PC-3 (cell line): ENCODE measurements at places on chromosomes 7 and 10. TPM values are rescaled to one million over a fixed set of nuclear protein-coding genes. Genes with fewer than 3 reads are reported as not detected.
A peak's percentile ranks its signal among the peaks of the same experiment; 100 is the strongest.

DPP6 gene
- not detected in 2 replicates for total RNA-seq

GRCh38 chr7:106248600-106248999 lies 36.2 kb downstream of the NAMPT start:
- no peaks in the 10 kb centered on the region for H3K4me1 ChIP-seq
- H3K27me3 ChIP-seq, result no peaks in the 10 kb centered on the region
- no peak overlapping the region for H3K27ac ChIP-seq

DNA sequence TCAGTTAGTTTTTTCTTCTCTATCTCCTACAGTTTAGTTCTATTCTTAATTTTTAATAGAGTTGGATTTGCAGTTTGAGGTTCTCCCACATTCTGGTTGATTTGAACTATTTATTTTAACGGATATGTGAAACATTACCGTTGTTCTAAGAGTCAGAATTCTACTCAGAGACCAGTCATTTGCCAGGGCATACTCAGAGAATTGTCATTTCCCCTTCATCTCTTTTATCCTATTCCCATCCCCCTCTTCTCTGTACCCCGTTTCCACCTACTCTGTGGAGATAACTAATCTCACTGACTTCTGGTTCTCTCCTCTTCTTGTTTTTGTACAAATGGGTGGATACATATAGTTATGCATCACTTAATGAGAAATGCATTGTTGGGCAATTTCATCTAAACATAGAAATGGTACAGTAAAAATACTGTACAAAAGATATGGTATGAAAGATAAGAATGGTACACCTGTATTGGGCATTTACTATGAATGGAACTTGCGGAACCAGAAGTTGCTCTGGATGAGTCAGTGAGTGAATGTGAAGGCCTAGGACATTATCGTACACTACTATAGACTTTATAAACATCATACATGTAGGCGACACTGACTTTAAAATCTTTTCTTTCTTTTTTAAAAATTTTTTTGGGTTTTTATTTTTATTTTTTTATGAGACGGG lies 53.1 kb downstream of the INPP5F start:
- H3K4me1 ChIP-seq, result 0 out of 2 replicates have a peak, but pooled peaks cover 4% of the 10 kb centered on the region
- H3K36me3 ChIP-seq, result no peaks in the 10 kb centered on the region
- DNase-seq, result peak; percentile 18
- H3K27ac ChIP-seq, result no peak overlapping the region

DNA sequence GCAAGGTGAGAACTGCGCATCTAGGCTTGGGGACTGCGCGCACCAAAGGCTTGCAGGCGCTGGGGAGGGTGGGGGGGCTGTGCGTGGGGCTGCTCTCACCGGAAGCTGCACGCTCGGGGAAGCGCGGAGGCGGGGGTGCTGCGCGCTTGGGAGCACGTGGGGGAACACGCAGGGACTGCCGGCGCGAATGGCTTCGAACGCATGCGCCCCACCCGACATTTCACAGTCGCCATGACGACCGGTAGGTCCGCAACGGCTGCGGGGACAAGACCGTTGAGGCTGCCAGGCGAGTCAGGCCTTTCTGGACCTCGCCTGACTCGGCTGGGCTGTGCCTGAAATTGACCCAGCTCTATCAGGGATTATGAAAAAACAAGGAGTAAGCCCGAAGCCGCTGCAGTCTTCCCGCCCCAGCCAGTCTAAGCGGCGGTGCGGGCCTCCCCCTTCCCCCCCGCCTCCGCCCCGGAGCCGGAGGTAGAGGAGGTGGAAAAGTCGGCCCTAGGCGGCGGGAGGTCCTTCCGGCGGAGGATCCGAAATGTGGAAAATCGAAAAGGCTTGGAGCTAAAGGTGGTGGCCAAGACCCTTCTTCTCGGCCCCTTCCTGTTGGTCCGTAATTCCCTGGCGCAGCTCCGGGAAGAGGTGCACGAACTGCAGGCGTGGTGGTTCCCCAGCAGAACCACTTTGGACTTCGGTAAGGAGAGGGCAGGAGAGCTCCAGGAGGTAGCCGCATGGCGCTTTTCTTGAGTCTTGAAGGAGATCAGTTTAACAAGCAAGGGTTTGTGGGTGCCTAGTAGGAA lies 34.9 kb upstream of the STEAP1 start:
- peak overlapping the region; percentile 30 for H3K4me3 ChIP-seq
- no peaks in the 10 kb centered on the region for H3K4me1 ChIP-seq
- DNase-seq, result no peak
- no peak overlapping the region for H3K27ac ChIP-seq

- no peaks in the 10 kb centered on the region for H3K27me3 ChIP-seq
- H3K4me1 ChIP-seq, result no peaks in the 10 kb centered on the region
- H3K36me3 ChIP-seq, result 0 out of 2 replicates have a peak, but pooled peaks cover 5% of the 10 kb centered on the region
- DNase-seq, result peak; percentile 18
- no peak overlapping the region for H3K27ac ChIP-seq
These were observed 10.1 kb downstream of the IRF5 start for GRCh38 chr7:128947854-128948253.

GRCh38 chr7:29255199-29255878 lies 60.8 kb downstream of the CHN2 start:
- DNase-seq, result peak; percentile 57
- H3K27me3 ChIP-seq, result no peaks in the 10 kb centered on the region
- peaks cover 22% of the 10 kb centered on the region for H3K4me1 ChIP-seq
- no peaks in the 10 kb centered on the region for H3K36me3 ChIP-seq

DNA sequence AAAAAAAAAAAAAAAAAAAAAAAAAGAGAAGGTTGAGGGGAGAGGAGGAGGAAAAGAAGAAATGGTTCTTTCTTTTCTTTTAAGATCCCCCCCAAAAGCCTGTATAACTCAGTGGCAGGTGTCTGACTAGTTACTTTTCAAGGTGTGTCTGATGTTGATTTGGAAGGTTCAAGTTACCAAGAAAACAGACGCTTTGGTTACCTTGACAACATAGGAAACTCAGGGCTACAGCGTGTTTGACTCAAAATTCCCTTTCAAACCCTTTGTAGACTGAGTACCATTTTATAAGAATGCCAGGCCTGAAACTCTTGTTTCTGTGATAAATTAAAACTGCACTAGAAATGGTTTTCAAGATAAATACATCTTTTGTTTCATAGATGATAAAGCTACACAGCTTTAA lies 286.8 kb downstream of the SKIDA1 start:
- H3K4me1 ChIP-seq, result peaks cover 4% of the 10 kb centered on the region; the same call in 1 of the 2 replicates
- no peak overlapping the region for H3K4me3 ChIP-seq
- no peaks in the 10 kb centered on the region for H3K27me3 ChIP-seq
- peak; percentile 3 for DNase-seq

CTTNBP2 gene
- 1.0 and 1.1 TPM in 2 replicates for total RNA-seq

DNA sequence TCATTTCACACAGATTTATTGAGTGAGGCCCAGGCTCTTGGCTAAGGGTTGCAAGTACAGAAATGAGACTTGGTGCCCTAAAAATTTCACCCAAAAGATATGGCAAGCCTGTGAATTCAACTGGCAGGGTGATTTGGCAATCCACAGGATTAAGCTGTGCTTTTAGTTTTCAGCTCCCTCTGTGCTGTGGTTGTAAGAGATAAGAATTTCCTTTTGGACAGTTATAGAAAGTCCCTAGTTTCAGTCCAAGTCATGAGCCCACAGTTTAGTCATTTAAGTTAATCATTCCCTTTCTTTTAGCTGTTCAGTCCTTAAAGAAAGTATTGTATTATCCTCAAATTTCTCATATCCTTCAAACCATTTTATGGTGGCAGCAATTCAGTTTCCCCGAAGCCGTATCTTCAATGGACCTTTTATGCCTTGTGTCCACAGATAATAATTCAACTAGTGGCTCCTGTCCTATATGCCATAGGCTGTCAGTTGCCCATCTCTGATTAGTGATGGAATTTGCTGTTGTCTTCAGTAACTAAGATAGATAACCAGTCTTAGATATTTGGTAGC lies 73.4 kb upstream of the NAMPT start:
- H3K27ac ChIP-seq, result no peak overlapping the region
- no peak overlapping the region for H3K4me3 ChIP-seq

- no peak for DNase-seq
- no peaks in the 10 kb centered on the region for H3K36me3 ChIP-seq
- H3K4me1 ChIP-seq, result no peaks in the 10 kb centered on the region
- no peak overlapping the region for H3K4me3 ChIP-seq
- no peak overlapping the region for H3K27ac ChIP-seq
These were observed 207.4 kb downstream of the DIP2C start for GRCh38 chr10:482051-482501.

GRCh38 chr7:108586274-108586710 lies 16.6 kb downstream of the DNAJB9 start:
- no peak overlapping the region for H3K4me3 ChIP-seq

IGFBP1 gene
- 1.3 and 1.5 TPM in 2 replicates for total RNA-seq

- H3K4me3 ChIP-seq, result no peak overlapping the region
- H3K36me3 ChIP-seq, result no peaks in the 10 kb centered on the region
- no peak for DNase-seq
- no peak overlapping the region for H3K27ac ChIP-seq
- peaks cover 26% of the 10 kb centered on the region for H3K4me1 ChIP-seq
- H3K27me3 ChIP-seq, result no peaks in the 10 kb centered on the region
These were observed 323.0 kb downstream of the EXOC4 start for GRCh38 chr7:133575726-133576440.

- no peak overlapping the region for H3K4me3 ChIP-seq
- H3K27me3 ChIP-seq, result peaks cover 10% of the 10 kb centered on the region
- no peaks in the 10 kb centered on the region for H3K4me1 ChIP-seq
- no peaks in the 10 kb centered on the region for H3K36me3 ChIP-seq
- no peak overlapping the region for H3K27ac ChIP-seq
These were observed 32.7 kb downstream of the ABCB5 start for GRCh38 chr7:20647908-20648776.

GRCh38 chr10:48603421-48604038 lies 1.3 kb downstream of the ARHGAP22 start:
- no peak overlapping the region for H3K27ac ChIP-seq
- H3K27me3 ChIP-seq, result no peaks in the 10 kb centered on the region
- H3K4me1 ChIP-seq, result peaks cover 60% of the 10 kb centered on the region
- peak overlapping the region; percentile 88 for H3K4me3 ChIP-seq

NEUROD6 gene
- total RNA-seq, result not detected in 2 replicates

DNA sequence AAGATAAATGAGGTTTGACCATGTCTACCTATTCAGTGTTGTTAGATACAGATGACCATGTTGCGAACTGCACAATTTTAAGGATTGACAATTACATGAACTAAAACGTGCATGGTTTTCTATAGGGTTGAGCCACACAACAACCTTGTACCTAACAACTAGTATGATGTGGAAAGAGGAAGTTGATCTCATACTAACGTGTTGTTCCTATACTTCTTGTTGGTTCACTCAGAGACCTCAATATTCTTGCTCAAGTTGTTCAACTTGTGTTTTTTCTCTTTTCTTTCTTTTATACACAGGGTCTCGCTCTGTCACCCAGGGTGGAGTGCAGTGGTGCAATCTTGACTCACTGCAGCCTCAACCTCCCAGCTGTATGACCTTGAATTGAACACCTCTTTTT lies 6.1 kb upstream of the KEL start:
- no peak overlapping the region for H3K4me3 ChIP-seq
- H3K27me3 ChIP-seq, result peaks cover 60% of the 10 kb centered on the region
- no peaks in the 10 kb centered on the region for H3K4me1 ChIP-seq

UCN3 gene
- not detected in 2 replicates for total RNA-seq

ADAP1 gene
- total RNA-seq, result 31.2 and 36.4 TPM in 2 replicates

- H3K27ac ChIP-seq, result no peak overlapping the region
- peaks cover 40% of the 10 kb centered on the region for H3K4me1 ChIP-seq
- no peaks in the 10 kb centered on the region for H3K27me3 ChIP-seq
- no peak for DNase-seq
- H3K36me3 ChIP-seq, result no peaks in the 10 kb centered on the region; the same call in 1 of the 2 replicates
These were observed 2.1 kb downstream of the CPED1 start for GRCh38 chr7:120990468-120991118.

DNA sequence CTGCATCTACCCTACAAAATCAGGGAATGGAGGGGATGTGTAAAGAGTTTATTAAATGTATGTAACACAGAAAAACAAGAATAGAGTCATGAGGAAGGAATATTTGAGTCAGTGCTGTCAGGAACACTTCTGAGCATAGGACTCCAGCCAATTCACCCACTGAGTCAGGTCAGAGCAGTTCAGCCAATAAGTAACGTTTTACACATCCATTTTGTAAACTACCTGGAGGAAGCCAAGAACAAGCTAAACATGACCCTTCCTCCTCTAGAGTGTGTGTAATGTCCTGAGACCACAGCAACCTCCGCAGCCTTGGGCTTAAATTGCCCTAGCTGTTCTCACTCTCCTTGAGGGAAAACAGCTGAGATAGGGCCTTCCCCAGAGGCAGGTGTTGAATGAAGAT lies 691.5 kb upstream of the LRRN3 start:
- no peaks in the 10 kb centered on the region for H3K27me3 ChIP-seq
- no peak overlapping the region for H3K27ac ChIP-seq
- no peak for DNase-seq
- no peaks in the 10 kb centered on the region for H3K36me3 ChIP-seq
- H3K4me3 ChIP-seq, result no peak overlapping the region

AFAP1L2 gene
- total RNA-seq, result 0.77 and 0.81 TPM in 2 replicates

- no peaks in the 10 kb centered on the region for H3K27me3 ChIP-seq
- no peaks in the 10 kb centered on the region for H3K36me3 ChIP-seq
- peak overlapping the region; percentile 74 for H3K27ac ChIP-seq
- peaks cover 28% of the 10 kb centered on the region for H3K4me1 ChIP-seq
- no peak for DNase-seq
These were observed 7.1 kb downstream of the HTRA1 start for GRCh38 chr10:122468307-122468925.

DNA sequence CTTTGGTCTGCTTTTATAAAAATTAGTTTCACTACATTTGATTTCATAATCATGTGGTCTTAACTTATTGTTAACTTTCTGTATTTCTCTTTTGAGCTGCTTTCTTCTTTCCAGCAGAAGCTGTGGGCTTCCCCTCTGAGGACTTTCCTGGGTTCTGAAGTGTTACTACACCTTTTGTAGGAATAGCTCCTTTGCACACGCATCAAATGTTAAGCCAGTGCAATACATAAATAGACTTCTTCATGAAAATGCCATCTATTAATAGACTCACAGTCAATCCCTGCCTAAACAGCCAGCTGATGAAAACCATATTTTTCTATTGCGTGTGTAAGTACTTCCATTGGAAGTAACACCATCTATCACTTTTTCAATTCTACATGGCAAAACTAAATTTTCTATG lies 1.5 kb downstream of the ABCB4 start:
- H3K27me3 ChIP-seq, result peaks cover 19% of the 10 kb centered on the region
- H3K4me3 ChIP-seq, result no peak overlapping the region
- H3K27ac ChIP-seq, result no peak overlapping the region
- H3K36me3 ChIP-seq, result no peaks in the 10 kb centered on the region

- H3K36me3 ChIP-seq, result no peaks in the 10 kb centered on the region
- H3K27me3 ChIP-seq, result no peaks in the 10 kb centered on the region
- DNase-seq, result no peak
- H3K4me1 ChIP-seq, result no peaks in the 10 kb centered on the region
These were observed 14.6 kb downstream of the SAP25 start for GRCh38 chr7:100559127-100559526.

OR2A2 gene
- total RNA-seq, result not detected in 2 replicates
